Activated CD4-positive, alpha-beta T cell treated with anti-CD3 and anti-CD28 coated beads, Interleukin-2, amount 50 U/mL, for 24 hours (primary cell): ENCODE measurements at places on chromosomes 1 and 21.

- no peak for DNase-seq
Measured at GRCh38 chr1:27220096-27220495, 14.3 kb upstream of the WDTC1 start.

GRCh38 chr1:212073490-212073889 is 37.9 kb downstream of the DTL start:
- no peak for DNase-seq

GRCh38 chr1:229948438-229948837 is 118.6 kb upstream of the GALNT2 start:
- DNase-seq = no peak

- DNase-seq = no peak
Measured at GRCh38 chr21:15775981-15776380, 46.2 kb downstream of the USP25 start.

DNA sequence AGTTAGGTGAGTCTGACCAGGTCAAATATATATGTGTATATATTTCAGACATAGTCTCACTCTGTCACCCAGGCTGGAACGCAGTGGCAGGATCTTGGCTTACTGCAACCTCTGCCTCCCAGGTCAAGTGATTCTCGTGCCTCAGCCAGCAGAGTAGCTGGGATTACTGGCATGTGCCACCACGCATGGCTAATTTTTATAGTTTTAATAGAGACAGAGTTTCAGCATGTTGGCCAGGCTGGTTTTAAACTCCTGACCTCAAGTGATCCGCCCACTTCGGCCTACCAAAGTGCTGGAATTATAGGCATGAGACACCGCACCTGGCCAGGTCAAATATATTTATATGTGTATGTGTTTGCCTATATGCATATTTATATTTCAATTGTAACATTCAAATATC is 581.5 kb upstream of the B3GALT2 start:
- DNase-seq = no peak

DNA sequence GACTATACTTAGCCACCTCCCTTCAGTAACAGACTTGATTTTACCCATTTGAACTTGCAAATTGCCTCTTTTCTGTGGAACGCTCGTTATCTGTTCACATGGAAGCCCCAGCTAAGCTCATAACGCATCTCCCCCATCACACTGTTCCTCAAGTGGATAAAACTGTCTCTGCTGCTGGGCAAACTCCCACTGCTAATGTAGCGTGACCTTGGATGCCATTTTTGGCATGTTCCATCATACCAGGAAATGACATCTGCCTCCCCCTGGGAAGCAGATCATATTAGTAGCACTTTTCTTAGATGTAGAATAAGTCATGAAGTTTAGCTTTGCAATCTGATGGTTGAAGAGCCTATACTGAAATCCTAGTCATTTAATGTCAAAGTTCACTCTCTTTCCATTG is 528.7 kb upstream of the PLXNA2 start:
- no peak for DNase-seq

GRCh38 chr21:16181018-16181417 is 451.2 kb downstream of the USP25 start:
- no peak for DNase-seq

DNA sequence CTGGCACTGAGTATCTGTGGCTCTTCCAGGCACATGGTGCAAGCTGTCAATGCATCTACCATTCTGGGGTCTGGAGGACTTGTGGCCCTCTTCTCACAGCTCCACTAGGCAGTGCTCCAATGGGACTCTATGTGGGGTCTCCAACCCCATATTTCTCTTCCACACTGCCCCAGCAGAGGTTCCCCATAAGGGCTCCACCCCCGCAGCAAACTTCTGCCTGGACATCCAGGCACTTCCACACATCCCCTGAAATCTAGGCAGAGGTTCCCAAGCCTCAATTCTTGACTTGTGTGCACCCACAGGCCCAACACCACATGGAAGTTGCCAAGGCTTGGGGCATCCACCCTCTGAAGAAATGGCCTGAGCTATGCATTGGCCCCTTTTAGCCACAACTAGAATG is 18.8 kb downstream of the ODF2L start:
- DNase-seq = no peak
